ENCODE measurements at places on chromosomes 13 and 19.

DNA sequence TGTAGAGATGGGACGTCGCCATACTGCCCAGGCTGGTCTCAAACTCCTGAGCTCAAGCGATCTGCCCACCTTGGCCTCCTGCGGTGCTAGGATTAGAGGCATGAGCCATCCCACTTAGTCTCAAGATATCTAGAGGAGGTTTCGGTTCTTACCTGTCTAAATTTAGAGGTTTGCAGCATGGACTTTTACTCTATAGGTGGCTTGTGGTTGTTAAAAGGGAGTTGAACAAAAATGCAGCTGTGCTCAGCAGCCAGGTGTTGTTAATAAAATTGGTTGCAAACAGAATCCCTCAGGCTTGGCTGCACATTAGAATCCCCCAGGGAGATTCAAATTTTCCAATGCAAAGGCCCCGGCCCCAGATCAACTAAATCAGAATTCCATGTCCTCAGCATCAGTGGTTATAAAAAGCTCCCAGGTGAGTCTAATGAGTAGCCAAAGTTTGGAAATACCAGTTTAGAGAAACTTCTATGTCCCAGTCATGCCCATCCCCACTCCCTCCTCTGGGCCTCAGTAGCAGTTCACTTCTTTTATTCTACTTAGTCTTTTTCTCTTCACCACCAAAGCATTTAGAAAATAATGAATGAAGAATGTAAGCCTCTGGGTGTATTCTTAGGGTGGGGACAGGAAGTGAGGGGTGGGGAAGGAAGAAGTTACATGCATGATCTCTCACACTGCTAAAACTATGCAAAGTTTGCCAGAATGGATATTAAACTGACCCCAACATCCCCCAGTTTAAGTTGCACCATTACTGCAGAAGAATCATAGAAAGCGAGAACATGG, 471.0 kb downstream of the COG6 start:
- DNase-seq, result no peak

DNA sequence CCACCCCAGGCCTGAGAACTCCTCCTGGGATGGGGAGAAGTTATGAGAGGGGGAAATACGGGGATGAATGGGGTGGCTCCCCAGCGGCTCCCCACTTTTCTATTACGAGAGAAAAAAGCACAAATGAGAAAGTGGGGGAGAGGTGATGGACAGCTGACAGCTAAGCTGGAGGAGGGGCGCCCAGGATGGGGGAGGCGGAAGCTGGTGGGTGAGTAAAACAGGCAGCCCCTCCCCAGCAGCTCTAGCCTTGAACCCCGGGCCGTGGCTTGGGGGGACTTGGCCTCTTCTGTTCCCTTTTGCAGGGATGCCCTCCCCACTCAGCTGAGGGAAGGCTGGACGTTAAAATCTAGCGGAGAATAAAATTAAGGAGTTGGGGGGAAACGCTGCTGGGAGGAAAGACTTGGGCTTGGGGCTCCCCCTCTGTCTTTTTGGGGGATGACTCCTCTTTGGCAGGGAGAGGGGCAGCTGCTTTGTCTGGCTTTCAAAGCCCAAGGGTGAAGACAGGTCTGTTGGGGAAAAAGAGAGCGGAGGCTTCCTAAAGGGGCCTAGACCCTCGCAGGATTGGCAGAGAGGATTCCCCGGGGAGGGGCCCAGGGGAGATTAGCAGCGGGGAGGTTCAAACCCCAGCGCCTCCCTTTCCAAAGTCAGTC, 1.4 kb upstream of the SAMD1 start:
- DNase-seq, result no peak

GRCh38 chr13:44244288-44244687, 129.3 kb upstream of the SERP2 start:
- no peak for DNase-seq

- DNase-seq, result peak; percentile 62
Measured at GRCh38 chr19:49528211-49528771, 488 bp downstream of the RCN3 start.

DNA sequence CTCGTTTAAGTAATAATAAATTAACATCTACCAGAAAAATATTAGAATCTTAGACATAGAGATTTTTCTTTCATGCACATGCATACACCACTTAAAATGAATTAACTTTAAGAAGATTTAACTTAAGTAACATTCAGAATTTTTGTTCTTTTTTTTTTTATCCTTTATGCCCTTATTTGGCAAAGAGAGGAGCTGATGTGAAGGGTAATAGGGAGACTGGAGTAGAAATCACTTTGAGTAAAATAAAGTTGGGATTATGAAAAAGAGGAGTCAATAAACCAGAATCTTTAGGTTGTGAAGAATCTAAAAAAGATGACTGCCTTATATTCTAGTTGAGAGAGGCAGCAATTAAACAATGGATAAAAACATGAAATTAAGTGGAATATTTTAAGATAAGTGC, 18.8 kb upstream of the MIR17HG start:
- no peak for DNase-seq

DNA sequence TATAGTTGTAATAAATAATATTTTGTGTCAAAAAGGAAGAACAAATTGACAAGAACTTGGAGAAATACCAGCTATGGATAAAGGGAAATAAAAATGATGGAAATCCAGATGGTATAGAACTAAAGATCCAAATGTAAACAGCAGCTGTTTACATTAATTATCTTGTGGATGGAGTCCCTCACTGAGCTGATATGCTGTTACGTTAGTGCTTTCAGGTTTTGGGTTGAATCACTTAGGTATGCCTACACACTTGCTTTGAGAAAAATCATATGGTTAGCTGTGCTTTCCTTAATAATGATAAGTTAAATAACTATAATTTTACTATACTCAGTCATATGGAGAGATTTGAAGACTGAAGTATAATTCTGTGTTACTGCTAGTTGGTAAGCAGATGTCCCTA, 27.7 kb downstream of the WASF3 start:
- DNase-seq, result no peak

Measured in left hindlimb (tissue), 1 donor.